Bladder microvascular endothelial cell (primary cell): ENCODE measurements at places on chromosomes 13 and 19. TPM values are rescaled to one million over a fixed set of nuclear protein-coding genes. Genes with fewer than 3 reads are reported as not detected.

The CD70 gene
- total RNA-seq: 0.25 TPM in 1 of 2 replicates, not detected in the other

The NFIX gene
- 2.1 and 13.0 TPM in 2 replicates for total RNA-seq

The ACP5 gene
- 0.19 TPM in 1 of 2 replicates, not detected in the other for total RNA-seq

The ZNF560 gene
- 0.06 and 0.49 TPM in 2 replicates for total RNA-seq

The URAD gene
- not detected in 2 replicates for total RNA-seq

The OR10H1 gene
- not detected in 2 replicates for total RNA-seq

The ZNF554 gene
- 2.3 and 3.3 TPM in 2 replicates for total RNA-seq

The IL11 gene
- total RNA-seq: under 0.01 TPM in 1 of 2 replicates, not detected in the other

The MTIF3 gene
- total RNA-seq: 39.2 and 42.7 TPM in 2 replicates

The ATP12A gene
- not detected in 2 replicates for total RNA-seq

The SULT2A1 gene
- not detected in 2 replicates for total RNA-seq

The TEX30 gene
- total RNA-seq: 16.0 and 25.8 TPM in 2 replicates

The TMEM59L gene
- total RNA-seq: 0.38 TPM in 1 of 2 replicates, not detected in the other

The RASAL3 gene
- 6.3 and 8.2 TPM in 2 replicates for total RNA-seq

The PGLYRP2 gene
- total RNA-seq: not detected in 2 replicates

The FAM216B gene
- total RNA-seq: not detected in 2 replicates

The SERTM1 gene
- under 0.01 and 0.44 TPM in 2 replicates for total RNA-seq

The CEACAM5 gene
- not detected in 2 replicates for total RNA-seq

The SIGLEC9 gene
- 0.06 TPM in 1 of 2 replicates, not detected in the other for total RNA-seq

The TMEM238 gene
- not detected in 2 replicates for total RNA-seq

The USPL1 gene
- 9.2 and 15.0 TPM in 2 replicates for total RNA-seq

The ZNF230 gene
- 2.1 and 4.5 TPM in 2 replicates for total RNA-seq

The ATXN8OS gene
- not detected in 2 replicates for total RNA-seq

The PVR gene
- 50.2 and 262 TPM in 2 replicates for total RNA-seq

The ARHGAP45 gene
- total RNA-seq: 50.0 and 78.8 TPM in 2 replicates

The FIZ1 gene
- 1.3 and 3.1 TPM in 2 replicates for total RNA-seq

The C13orf42 gene
- not detected in 2 replicates for total RNA-seq

The SIGLECL1 gene
- not detected in 2 replicates for total RNA-seq

The GAPDHS gene
- total RNA-seq: not detected in 2 replicates

The ZNF625 gene
- 6.8 and 12.3 TPM in 2 replicates for total RNA-seq

The EDDM13 gene
- total RNA-seq: 1.4 TPM in 1 of 2 replicates, not detected in the other

The FSD1 gene
- 6.0 and 11.6 TPM in 2 replicates for total RNA-seq

The CALR3 gene
- 0.16 TPM in 1 of 2 replicates, not detected in the other for total RNA-seq

The ZNF99 gene
- not detected in 2 replicates for total RNA-seq

The CCDC61 gene
- 7.1 and 8.2 TPM in 2 replicates for total RNA-seq

The PIH1D1 gene
- total RNA-seq: 110 and 142 TPM in 2 replicates

The ZNF45 gene
- total RNA-seq: 11.5 and 19.4 TPM in 2 replicates

The CABP5 gene
- not detected in 2 replicates for total RNA-seq

The PSG11 gene
- not detected in 2 replicates for total RNA-seq

The PSG2 gene
- not detected in 2 replicates for total RNA-seq

The CARS2 gene
- 35.8 and 52.8 TPM in 2 replicates for total RNA-seq

The PGLYRP1 gene
- not detected in 2 replicates for total RNA-seq

The ZNF548 gene
- 10.2 and 16.0 TPM in 2 replicates for total RNA-seq

The PROSER3 gene
- 1.5 and 2.5 TPM in 2 replicates for total RNA-seq

The CBY2 gene
- total RNA-seq: not detected in 2 replicates

The ZNF154 gene
- total RNA-seq: 1.3 and 1.4 TPM in 2 replicates

The NEK5 gene
- total RNA-seq: under 0.01 and 0.31 TPM in 2 replicates

The HSD17B14 gene
- total RNA-seq: 5.7 and 9.9 TPM in 2 replicates

The TDRD12 gene
- total RNA-seq: 0.13 and 0.16 TPM in 2 replicates

The IZUMO2 gene
- not detected in 2 replicates for total RNA-seq

The SLITRK6 gene
- total RNA-seq: not detected in 2 replicates

The PSG6 gene
- not detected in 2 replicates for total RNA-seq

The IGFL3 gene
- total RNA-seq: 0.19 TPM in 1 of 2 replicates, not detected in the other

The VSIG10L gene
- under 0.01 and 0.06 TPM in 2 replicates for total RNA-seq
